T-helper 22 cell (primary cell): ENCODE measurements at places on chromosomes 1 and 21.

DNA sequence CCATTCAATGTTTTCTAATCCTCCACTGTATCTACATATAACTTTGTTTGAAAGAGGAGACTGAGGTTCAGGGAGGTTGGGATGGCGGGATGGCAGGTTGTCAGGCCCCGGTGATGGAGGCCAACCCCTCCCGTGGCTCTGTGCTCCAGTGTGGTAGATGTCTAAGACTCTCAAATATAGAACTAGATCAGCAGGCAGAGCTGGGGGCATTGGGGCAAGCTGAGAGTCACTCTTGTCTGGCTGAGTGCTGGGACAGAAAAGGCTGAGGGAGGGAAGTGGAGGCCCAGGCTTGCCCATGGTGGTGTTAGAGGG lies 1.7 kb downstream of the IL6R start:
- DNase-seq = no peak

- no peak for DNase-seq
These were observed 37.4 kb upstream of the ID3 start for GRCh38 chr1:23596382-23597358.

DNA sequence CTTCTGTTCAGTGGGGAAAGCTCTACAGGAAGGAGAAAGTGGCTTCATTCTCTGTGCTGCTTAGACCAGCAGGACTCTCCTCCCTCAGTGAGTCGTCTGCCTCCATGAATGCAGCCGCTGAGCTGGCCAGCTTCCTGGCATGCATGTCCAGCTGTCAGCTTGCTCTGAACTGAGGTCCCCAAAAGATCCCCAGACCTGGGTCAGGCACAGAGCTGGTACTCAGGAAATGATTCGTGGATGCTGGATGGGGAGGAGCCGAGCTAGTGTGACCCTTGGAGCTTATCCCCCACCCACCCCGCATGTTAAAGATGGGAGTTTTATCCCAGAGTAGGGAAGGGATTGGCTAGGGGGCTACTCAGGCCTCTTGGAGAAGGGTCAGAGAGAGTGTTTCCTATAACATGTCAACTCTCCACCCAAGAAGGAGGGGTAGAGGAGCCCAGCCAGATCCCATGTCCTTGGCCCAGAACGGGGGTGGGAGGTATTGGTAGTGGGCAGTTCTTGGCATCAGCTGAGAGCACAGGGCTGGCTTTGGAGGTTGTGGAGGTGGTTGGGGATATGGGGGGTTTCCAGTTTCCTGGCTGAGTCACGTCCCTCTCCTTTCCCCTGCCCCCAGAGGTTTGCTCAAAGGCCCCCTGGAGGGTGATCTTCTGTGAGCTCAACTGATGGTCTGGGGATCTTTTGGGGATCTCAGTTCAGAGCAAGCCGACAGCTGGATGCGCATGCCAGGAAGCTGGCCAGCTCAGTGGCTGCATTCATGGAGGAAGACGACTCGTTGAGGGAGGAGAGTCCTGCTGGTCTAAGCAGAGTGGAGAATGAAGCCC lies 110.1 kb downstream of the FOXD2 start:
- DNase-seq = no peak

- DNase-seq = no peak
These were observed 288.3 kb downstream of the TM2D1 start for GRCh38 chr1:61436491-61437120.

DNA sequence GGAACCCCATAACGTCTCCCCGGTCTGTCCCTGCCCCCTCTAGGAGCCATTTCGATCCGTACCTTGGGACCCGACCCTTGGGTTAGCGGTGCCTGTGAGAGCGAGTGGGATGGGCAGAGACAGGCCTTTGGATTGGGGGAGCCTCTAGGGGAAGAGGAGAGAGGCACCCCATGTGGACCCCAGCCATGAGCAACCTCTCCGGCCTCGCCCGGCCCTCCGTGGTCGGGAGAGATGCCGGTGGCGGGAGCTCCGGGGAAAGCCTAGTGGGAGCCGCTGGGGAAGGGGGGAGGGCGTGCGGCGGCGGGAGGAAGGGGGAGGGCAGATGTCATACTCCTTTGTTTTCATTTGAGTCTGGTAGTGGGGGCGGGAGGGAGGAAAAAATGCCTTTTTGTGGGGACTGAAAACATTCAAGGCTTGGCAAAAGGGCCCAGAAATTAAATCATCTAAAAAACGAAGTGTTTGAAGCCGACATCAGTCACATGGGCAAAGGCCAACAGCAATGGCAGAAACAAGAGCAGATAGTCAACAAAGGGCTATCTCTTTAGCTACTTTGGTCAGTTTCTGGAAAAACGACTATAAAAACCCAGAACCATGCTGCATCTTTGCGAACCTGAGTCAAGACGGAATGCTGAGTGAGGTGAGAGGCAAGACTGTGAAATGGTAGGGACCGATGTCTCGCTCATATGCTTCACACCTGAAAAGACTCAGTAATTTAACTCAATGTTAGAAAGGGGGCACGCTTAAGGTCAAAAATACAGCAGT lies 758 bp downstream of the PTBP2 start:
- peak; percentile 39 for DNase-seq

DNA sequence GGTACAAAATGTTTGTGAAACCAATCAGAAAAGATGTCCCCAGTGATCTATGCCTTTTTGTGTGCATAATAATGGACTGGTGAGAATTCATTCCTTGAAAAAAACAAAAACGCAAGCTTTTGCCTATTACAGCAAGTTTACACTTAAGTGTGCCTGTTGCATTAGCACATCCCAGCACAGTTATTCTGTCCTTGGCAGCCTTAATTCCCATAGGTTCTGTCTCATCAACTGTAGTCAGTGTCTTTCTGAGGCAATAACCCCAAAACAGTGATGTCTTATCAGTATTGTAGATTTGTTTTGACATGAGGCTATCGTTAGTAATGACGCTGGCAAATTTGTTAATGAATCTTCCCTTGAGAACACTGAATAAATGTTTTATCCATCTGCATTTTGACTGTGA lies 109.9 kb upstream of the KCTD3 start:
- no peak for DNase-seq

- no peak for DNase-seq
These were observed 3.1 kb upstream of the GJC2 start for GRCh38 chr1:228146417-228147150.

- DNase-seq = no peak
These were observed 12.0 kb downstream of the CREG1 start for GRCh38 chr1:167541610-167542009.

DNA sequence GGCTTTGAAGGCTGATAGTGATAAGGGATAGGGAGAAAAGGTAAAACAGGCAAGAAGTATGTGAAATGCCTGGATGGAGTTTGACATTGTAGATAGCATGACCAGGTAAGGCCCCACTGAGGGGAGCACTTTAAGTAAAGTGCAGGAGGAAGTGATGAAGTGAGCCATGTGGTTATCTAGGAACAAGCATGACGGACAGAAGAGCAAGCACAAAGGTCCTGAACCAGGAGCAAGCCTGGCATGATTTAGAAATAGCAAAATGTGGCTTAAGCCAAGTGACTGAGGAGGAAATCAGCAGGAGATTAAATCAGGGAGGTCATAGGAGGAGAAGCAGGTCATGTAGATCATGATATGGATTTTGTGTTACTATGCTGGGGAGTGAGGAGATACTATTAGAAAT lies 129.2 kb downstream of the GLUL start:
- no peak for DNase-seq

DNA sequence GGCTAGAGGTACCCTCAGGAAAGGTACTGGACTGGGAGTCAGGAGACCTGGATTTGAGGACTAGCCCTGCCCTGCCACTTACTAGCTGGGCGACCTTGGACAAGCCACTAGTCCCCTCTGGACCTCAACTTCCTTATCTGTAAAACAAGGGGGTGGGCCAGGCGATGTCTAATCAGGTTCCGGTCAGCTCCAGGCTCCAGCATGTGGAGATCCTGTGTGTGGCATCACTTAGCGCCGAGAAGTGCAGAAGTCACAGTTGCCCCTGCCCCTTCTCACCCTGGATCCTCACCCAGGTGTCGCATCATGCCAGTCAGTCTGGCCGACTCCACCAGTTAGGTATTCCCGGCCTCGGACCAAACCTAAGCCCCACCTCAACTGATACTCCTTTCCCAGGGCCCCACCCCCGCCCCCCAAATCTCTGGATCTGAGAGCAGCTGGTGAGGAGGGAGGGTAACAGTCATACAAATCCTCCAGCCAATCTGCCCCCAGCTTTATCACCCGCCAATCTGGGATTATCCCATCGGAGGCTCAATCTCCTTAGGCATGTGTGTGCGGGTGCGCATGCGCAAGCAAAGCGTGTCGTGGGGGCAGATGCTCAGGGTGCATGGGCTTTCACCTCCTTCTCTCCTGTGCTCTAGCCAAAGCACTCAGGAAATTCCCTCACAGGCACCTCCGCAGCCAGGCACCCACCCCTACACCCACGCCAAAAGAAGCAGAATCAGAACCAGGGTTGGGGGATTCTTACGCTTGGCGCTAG lies 5.4 kb downstream of the CELF3 start:
- DNase-seq = no peak

GRCh38 chr1:212077028-212077427 lies 41.5 kb downstream of the DTL start:
- DNase-seq = no peak

DNA sequence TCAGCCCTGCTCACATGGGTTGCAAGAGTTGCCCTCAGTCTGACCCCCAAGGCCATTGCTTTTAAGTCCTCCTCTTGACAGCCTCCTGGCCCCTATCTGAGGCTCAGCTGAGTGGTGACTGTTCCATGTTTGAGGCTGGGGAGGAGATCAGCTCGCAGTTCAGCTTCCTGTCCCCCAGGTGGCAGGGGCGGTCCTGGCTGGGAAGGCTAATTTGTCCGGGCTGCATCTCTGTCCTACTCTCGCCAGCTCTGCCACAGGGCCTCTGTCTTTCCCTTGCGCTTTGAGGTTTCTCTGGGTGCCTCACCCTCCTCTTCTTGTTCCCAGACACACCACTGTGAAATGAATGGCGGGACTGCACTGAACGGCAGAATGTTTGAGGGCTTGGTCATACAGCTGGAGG lies 157.3 kb downstream of the KCNJ6 start:
- no peak for DNase-seq

GRCh38 chr1:6834366-6834765 lies 49.1 kb downstream of the CAMTA1 start:
- no peak for DNase-seq

DNA sequence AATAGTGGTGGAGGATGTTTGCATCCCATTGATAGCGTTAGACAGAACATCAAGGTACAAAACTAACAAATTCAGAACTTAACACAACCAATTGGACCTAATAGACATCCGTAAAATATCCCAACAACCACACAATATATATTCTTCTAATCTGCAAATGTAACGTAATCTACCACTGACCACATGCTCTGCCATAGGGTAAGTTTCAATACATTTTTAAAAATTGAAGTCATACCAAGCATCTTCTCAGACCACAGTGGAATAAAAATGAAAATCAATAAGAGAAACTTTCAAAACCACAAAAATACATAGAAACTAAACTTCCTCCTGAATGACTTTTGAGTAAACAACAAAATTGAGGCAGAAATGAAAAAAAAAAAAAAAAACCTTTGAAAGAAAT lies 1087.5 kb downstream of the KCNT2 start:
- DNase-seq = no peak

GRCh38 chr1:187270256-187270655 lies 441.5 kb downstream of the PLA2G4A start:
- no peak for DNase-seq

GRCh38 chr1:97050506-97050905 lies 328.9 kb downstream of the PTBP2 start:
- no peak for DNase-seq

- no peak for DNase-seq
These were observed 46.9 kb downstream of the IL23R start for GRCh38 chr1:67213164-67213563.

DNA sequence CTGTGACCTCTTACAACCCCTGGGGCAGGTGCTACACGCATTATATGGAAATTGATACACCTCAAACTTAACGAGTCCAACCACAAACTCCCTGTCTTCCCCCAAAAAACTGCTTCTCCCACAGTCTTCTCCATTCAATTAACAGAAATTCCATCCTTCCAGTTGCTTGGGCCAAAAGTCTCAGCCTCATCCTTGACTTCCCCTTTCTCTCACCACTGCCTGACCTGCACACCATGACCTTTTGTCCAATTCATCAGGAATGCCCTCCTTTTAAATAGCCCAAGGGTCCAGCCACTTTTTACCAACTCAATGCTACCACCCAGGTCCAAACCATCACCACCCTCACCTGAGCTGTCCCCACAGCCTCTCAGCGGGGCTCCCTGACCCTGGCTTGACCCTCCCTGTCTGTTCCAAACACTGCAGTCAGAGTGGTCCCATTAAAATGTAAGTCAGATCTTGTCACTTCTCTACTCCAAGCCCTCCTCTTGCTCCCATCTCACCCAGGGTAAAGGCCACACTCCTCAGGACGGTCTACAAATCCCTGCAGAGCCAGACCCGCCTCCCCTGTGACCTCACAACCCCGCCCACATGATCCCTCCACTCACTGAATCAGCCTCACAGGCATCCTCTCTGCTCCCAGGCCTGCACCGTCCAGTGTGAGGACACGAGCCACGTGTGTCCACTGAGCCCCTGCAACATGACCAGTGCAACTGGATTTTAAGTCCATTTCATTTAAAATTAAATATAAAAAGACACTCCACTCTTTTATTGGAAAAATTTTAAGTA lies 18.5 kb downstream of the KCNN3 start:
- DNase-seq = no peak

DNA sequence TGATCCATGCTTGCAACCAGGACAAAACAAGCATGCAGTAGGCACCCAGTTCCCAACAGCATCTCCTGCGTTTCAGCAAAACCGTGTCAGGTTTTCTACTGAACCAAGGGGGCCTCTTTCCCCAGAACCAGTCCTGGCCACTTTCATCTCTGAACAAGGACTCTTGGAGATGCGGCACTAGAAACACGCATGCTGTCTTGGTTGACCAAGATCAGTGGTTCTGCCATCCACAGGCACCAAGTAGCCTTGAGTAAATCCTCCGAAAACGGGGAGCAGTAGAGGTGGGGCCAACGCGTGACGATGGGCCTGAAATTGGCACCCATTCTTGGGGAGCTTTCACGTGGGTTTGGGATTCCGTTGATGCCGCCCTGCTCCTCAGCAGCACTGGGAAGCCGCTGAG lies 62.5 kb upstream of the AJAP1 start:
- no peak for DNase-seq

DNA sequence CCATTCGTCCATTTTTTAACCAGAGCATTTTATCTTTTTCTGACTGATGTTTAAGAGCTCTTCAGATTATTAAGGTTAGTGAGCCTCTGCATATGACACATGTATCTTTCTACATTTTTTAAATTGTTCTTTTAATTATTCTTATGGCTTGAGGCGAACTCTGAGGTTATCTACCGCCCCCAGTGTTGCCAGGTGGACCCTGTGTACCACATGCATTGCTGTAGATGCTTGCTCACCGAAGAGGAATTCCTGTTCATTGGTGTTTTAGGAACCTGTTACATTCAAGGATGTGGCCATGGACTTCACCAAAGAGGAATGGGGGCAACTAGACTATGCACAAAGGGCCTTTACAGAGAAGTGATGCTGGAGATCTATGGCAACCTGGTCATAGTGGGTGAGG lies 31.8 kb downstream of the ZNF684 start:
- DNase-seq = no peak

DNA sequence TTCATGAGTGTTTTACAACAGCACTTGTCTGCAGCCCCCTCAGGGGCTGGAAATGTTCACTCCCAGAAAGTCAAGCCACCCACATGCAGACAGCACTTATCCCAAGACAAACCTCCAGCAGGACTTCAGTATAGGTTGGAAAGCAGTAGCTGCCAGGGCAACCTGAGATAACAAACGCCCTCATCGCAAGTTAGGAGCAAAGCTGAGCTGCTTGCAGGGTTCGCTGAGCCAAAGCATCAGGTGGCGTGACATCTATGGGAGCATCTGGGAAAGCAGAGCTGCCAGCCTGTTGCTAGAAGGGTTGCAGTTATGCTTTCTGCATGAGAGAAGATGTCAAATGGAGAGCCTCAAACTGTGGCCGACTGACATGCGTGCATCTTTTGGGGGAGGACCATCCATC lies 4.2 kb upstream of the STXBP3 start:
- DNase-seq = no peak
